Activated T-helper 17 cell treated with anti-CD3 and anti-CD28 coated beads, Interleukin-2, amount 50 U/mL, for 72 hours (primary cell): ENCODE measurements at places on chromosomes 5 and 9. TPM values are rescaled to one million over a fixed set of nuclear protein-coding genes. Genes with fewer than 3 reads are reported as not detected.

EDIL3 gene
- not detected for total RNA-seq

GPX8 gene
- not detected for total RNA-seq

DAB2 gene
- total RNA-seq, result not detected

MAMDC4 gene
- 27.4 TPM for total RNA-seq

SLC23A1 gene
- total RNA-seq, result 1.6 TPM

HACD4 gene
- 4.1 TPM for total RNA-seq

DNM1 gene
- 9.2 TPM for total RNA-seq

EPB41L4B gene
- total RNA-seq, result 0.06 TPM

ARL14EPL gene
- total RNA-seq, result not detected

DOLK gene
- total RNA-seq, result 8.5 TPM

FOXD4L3 gene
- total RNA-seq, result not detected

MOB3B gene
- 0.17 TPM for total RNA-seq
